COLO829 (cell line): ENCODE measurements at places on chromosomes 6 and 20.

- no peak for DNase-seq
These were observed 396.2 kb downstream of the RFPL4B start for GRCh38 chr6:112743323-112743722.

DNA sequence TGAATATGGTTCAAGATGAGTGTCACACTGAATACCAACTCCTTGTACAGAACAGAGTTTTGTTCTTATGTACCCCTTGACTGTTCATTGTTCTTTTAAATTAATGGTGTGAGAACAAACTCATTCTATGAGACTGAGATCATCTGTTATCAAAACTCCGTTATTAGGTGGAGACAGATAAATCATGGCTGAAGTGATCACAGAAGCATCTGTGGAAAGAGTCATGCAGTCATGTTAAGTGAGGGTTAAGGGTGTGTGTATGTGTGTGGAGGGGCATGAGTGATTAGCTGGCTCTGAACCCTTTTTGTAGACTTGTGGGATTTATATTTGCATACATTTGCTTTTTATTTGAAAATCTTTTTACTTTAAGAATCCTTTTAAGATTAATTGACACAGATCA lies 24.7 kb downstream of the ADGRG6 start:
- no peak for DNase-seq

DNA sequence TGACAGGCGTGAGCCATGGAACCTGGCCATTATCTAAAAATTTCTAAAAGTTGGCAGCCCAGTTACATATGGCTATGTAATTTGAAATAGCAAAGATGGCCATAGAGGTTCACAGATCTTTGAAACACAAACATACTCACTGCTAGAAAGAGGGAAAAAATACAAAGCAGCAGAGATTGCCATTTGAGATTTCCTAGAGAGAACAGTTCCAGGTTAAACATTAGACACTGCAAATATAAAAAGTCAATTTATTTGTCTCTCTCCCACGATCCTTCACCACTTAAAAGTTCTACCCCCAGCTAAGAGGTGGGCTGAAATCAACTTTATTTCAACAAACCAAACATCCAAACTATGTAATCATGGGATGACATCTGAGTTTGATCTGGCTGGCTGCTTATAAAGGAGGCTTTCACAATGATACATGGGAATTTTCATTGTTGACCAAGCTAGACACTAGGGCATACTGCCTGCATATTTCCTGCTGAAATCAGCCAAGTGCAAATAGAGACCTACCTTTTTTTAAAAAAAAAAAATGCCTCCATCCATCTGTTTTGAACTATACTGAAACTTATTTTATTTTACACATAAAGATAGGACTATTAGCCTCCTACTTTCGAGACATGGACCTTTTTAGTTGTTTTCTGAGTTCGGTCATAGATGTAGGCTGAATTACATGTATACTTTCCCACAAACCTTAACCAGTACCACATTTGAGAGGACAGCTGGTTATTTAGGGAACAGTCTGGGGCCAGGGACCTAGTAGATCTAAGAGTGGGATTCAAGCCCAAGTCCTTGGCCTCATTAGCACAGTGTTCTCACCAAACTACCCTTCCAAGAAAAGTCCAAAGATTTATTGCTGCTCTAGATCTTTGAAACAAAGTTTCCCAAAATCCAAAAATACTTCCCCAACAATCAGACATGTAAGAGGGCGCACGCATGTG lies 16.6 kb downstream of the DCDC2 start:
- no peak for DNase-seq

DNA sequence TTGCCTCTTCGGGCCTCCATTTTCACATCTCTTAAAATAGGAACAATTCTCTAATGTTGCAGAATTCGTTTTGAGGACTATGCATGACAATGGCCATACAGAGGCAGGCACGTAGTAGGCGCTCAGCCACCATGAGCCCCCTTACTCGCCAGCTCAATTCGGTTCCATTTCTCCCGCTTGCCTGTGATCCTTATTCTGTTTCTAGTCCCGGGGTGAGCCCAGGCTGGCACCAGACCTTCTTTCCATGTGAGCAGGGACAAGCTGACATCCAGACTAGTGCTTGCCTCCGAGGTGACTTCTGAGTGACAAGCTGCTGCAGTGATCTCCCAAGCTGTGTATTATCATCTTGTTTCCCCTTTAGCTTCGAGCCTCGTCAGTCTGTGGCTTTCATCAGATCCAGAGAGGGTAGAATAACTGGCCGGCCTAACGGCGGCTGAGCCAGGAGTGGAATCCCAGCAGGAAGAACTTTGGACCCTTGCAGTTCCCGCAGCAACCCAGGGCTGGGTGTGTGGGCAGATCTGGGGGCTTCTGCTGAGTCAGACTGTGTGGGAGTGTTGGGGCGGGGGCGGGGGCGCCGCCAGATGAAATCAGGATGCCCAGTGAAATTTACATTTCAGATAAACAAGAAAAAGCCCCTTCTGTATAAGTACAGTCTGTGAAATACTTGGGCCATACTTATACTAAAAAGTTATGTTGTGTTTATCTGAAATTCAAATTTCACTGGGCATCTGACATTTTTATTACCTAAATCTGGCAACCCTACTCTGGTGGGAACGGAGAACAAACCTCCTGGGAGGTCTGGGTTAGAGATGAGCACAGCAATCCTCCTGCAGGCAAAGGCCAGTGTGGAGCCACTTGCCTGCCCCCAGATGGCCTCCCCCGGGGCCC lies 10.9 kb downstream of the BANF2 start:
- DNase-seq: no peak

DNA sequence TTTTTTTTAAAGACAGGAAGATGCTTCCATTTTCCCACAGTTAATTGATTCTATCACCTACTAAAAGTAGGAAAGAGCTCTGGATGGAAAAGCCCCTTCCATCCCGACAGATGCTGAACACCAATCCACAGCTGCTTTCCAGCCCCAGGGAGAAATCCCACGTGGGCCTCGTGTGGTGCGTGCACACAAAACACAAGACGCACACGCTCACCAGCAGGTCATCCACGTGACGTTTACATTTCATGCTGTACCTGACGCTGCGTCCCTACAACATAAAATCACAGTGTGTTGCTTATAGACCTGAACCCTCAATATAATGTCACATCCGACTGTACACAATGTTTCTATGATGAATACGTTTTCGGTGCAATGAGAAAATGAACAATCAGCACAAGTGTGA lies 50.2 kb upstream of the DACT2 start:
- no peak for DNase-seq

GRCh38 chr6:168885751-168886742 lies 367.6 kb downstream of the THBS2 start:
- no peak for DNase-seq

- DNase-seq: no peak
These were observed 606.0 kb downstream of the HDGFL1 start for GRCh38 chr6:23175391-23175790.

DNA sequence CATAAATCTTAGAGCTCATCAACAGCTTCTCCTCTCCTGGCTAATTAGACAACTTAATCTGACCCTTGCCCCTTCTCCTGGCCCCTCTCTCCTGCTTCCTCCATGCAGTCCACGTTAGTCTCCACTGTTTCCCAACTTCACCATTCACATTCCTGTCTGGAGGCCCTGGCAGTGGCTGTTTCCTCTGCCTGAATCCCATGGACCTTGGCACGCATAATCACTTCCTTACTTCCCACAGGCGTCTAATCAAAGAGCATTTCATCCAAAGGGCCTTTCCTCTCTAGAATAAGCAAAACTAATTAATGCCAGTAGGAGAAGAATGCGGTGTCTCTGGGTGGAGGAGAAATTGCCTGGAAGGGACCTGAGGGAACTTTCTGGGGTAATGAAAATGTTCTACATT lies 16.4 kb upstream of the XRN2 start:
- DNase-seq: no peak

- DNase-seq: no peak
These were observed 7.8 kb upstream of the MRS2 start for GRCh38 chr6:24394780-24395437.

DNA sequence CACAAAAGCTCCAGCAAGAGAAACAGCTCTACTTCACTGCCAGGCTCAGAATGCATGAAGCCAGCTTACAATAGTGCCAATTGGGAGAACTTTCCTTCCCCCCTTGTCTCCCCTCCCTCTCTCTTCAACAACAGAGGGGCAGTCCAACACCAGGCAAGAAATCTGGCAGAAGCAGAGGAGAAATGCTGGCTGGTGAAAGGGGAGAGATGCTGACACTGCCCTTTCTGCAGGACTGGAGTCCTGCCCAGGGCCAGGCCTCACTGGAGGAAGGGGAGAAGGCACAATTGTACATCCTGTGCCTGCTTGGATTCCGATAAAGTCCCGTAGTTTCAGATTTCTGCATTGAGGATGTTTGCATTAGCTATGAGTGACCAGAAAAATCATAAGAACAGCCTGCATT lies 148.6 kb downstream of the LRRC1 start:
- no peak for DNase-seq

- no peak for DNase-seq
These were observed 2.6 kb downstream of the ID4 start for GRCh38 chr6:19839788-19840187.

DNA sequence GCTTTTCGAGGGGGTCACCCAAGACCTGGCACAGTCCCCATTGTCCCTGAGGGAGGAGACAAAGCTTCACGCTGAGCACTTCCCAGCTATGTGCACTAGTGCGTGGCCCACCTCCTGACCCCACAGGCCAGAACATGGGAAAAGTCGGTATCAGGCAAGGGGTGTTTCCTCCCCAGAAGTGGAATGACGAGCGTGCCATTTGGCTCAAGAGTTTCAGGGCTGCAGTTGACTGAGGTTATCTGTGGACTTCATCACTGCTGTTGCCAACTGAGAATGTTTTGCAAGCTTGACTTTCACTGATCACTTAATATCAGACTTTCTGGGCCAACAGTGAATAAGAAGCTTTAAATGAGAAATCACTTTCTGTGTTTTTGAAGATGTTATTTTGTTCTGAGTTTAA lies 137.0 kb upstream of the AFDN start:
- DNase-seq: no peak

- DNase-seq: no peak
These were observed 86.2 kb downstream of the VEGFA start for GRCh38 chr6:43856005-43856765.

DNA sequence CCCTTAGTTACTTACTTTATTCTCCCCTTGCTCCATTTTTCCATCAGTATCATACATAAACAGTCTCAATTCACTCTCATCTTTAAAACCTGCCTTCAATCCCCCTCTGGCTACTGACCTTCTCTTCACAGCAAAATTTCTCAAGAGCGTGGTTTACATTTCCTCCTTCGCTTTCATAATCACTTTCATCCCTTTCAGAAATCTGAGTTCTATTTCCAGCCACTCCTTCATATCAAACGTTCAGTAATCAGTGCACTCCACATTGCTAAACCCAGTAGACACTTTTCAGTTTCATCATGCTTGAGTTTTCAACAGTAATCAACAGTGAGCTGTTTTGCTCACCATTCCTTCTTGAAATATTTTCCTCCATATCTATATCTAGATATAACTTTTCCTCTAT lies 176.7 kb upstream of the HSF2 start:
- no peak for DNase-seq

DNA sequence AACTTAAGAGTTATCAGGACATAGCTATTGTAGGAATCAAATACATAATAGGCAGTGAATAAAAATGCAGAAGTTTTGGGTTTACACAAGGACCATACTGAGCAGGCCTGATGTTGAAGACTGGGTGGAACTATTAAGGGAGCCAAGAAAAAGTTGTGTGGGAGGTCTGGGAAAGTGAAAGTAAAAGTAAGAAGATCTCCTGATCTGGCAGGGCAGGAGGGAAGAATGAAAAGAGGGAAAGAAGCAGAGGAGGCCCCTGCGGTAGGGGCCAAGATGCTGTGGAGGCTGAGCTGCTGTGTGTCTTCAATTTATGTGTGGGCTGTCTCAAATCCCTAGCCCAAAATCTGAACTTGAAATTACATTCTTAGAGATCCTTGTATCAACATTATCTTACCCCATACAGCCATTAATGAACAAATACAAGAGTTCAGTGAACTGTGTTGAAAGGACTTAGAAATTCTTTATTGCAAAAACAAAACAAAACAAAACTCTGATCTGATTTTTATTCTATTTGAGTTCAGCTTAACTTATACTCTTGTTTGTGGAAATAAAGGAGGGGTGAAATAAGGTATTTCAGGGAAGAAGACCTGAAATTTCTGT lies 1183.8 kb downstream of the HACE1 start:
- no peak for DNase-seq

DNA sequence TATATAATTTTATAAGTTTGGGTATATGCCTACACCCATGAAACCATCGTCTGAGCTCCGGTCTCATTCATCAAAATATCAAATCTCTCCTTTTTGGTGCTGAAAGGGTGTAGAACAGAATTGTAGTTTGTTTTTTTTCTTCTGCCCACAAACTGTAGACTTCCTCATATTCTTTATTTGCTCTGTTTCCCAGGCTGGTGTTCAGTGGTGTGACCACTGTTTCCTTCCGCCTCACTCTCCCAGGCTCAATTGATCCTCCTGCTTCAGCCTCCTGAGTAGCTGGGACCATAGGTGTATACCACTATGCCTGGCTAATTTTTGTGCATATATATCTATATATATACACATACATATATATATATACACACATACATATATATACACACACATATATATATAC lies 139.6 kb upstream of the HCRTR2 start:
- no peak for DNase-seq

DNA sequence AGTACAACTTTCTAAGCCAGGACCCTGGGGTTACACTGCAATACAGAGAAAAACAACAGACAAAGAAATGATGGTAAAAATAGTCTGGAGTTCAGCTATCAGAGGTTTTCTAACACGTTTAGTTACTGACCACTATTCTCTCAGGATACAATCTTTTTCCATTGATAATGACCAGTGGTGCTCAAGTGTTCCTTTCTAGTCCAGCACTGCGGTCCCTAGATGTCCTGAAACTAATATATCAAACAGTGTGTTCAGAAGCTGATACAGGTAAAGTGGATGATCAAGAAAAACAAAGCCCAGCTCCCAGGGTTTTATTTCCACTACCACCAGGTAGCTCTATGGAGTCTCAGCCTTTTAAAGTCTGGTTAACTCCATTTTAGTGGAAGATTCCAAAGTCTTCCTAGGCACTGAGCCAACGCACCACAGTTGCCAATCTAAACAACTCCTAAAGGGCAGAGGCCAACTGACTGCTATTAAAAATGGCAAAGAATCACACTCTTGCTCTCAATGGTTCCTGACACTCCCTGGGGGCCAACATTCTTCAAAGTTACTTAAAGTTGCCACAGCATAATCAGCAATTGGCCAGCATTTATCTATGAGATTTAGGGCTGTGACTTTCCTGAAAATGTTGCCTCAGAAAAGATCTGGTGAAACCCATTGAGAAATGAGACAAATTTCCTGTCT lies 38.2 kb downstream of the DZANK1 start:
- no peak for DNase-seq

GRCh38 chr6:19771753-19772336 lies 65.3 kb upstream of the ID4 start:
- no peak for DNase-seq

DNA sequence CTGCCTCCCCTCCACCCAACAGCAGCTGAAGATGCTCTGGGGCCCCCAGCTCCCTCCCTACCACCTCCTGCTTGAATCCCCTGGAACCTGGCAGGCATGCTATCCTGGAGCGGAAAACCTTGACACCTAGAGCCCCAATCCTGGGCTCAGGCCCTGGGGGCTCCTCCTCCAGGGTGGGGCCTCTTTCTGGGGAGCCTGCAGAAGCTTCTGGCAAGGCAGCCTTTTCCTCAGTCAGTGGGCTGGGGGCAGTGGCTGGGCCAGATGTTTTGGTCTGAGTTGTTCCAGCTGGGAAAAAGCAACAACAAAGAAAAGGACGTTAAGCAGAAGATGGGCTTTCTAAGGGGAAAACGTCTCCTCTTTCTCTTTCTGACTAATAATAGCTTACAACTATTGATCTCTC lies 21.1 kb downstream of the KIAA1755 start:
- DNase-seq: no peak
